ENCODE measurements at places on chromosomes 13 and 19. TPM values are rescaled to one million over a fixed set of nuclear protein-coding genes. Genes with fewer than 3 reads are reported as not detected.
A peak's percentile ranks its signal among the peaks of the same experiment; 100 is the strongest.

ADM5 gene
- total RNA-seq: 1.7 TPM

CDX2 gene
- not detected for total RNA-seq

LILRB4 gene
- total RNA-seq: not detected

SULT2A1 gene
- not detected for total RNA-seq

DNA sequence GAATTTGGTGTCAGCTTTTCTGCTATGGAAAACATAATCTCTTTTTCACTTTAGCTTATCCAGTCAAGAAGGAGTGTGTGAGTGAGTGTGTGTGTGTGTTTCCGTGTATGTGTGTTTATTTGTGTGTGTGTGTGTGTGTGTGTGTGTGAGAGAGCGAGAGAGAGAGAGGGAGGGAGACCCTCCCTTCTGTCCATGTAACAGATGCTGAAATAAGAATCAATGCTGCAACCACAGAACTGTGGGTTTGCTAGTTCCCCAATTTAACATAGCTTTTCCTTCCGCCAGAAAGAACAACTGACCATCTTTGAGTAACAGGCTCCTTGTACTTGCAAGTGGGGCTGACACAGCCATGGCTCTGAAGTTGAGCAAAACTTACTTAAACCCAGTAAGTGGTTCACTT lies 5.2 kb downstream of the LCP1 start:
- H3K4me1 ChIP-seq: peaks cover 86% of the 10 kb centered on the region
- DNase-seq: no peak
- H3K36me3 ChIP-seq: peaks cover 4% of the 10 kb centered on the region

- peaks cover 2% of the 10 kb centered on the region for H3K27me3 ChIP-seq
- no peaks in the 10 kb centered on the region for H3K36me3 ChIP-seq
- H3K27ac ChIP-seq: no peak overlapping the region
Measured at GRCh38 chr13:79258489-79258888, 147.6 kb downstream of the RBM26 start.

- no peak overlapping the region for H3K27ac ChIP-seq
- no peaks in the 10 kb centered on the region for H3K27me3 ChIP-seq
- H3K36me3 ChIP-seq: no peaks in the 10 kb centered on the region
- H3K4me3 ChIP-seq: peak overlapping the region; percentile 12
- H3K4me1 ChIP-seq: peaks cover 21% of the 10 kb centered on the region
Measured at GRCh38 chr13:108306860-108307259, 37.3 kb downstream of the TNFSF13B start.

DNA sequence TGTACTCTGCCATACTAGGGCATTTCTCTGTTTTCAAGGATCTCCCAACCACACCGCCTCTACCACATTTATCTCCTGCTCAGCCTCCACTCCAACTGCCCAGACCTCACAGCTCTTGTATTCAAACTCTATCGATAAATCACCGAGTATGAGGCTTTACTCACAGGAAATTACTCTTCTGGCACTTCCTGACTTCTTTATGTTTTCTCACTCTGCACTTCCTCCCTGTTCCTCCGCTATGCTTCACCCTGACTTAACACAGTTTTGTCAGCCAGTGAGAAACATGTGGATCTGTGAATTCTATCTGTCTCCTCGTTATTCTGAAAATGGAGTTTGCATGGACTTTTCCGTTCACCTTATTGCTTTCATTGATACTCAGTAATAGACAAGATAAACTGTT lies 2.6 kb upstream of the CARD8 start:
- H3K27ac ChIP-seq: peak overlapping the region; percentile 85
- H3K4me3 ChIP-seq: peak overlapping the region; percentile 96
- no peaks in the 10 kb centered on the region for H3K27me3 ChIP-seq
- DNase-seq: peak; percentile 39
- H3K36me3 ChIP-seq: no peaks in the 10 kb centered on the region

GRCh38 chr13:80074143-80074752 lies 266.7 kb downstream of the SPRY2 start:
- no peaks in the 10 kb centered on the region for H3K36me3 ChIP-seq
- no peak overlapping the region for H3K4me3 ChIP-seq
- no peak overlapping the region for H3K27ac ChIP-seq
- no peaks in the 10 kb centered on the region for H3K4me1 ChIP-seq
- no peaks in the 10 kb centered on the region for H3K27me3 ChIP-seq
- no peak for DNase-seq

GRCh38 chr13:113043001-113043630 lies 62.5 kb upstream of the F7 start:
- no peak for DNase-seq
- no peak overlapping the region for H3K27ac ChIP-seq
- no peaks in the 10 kb centered on the region for H3K36me3 ChIP-seq
- H3K4me3 ChIP-seq: no peak overlapping the region

- DNase-seq: no peak
- H3K27me3 ChIP-seq: no peaks in the 10 kb centered on the region
- no peak overlapping the region for H3K4me3 ChIP-seq
Measured at GRCh38 chr19:18863843-18864362, 32.1 kb downstream of the CERS1 start.

DNA sequence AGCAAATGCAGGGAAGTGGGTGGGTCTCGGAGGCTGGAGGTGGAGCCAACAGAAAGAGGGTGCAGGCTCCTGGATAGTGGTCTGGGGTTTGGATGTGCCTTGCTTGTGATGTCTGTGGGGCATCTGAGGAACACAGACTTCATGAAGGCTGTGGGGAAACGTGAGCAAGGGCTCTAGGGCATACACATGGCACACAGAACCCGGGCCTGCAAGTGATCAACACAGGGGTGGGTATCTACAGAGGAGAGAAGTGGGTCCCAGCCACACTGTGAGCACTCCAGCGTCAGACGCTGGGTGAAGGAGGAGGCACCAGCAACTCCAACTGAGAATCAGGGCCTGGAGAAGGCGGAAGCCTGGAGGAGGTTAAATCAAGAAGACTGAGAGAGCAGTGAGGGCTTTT lies 5.4 kb upstream of the UBE2M start:
- no peaks in the 10 kb centered on the region for H3K36me3 ChIP-seq
- H3K27ac ChIP-seq: no peak overlapping the region

- no peak overlapping the region for H3K4me3 ChIP-seq
- peaks cover 7% of the 10 kb centered on the region for H3K27me3 ChIP-seq
- H3K27ac ChIP-seq: no peak overlapping the region
- H3K36me3 ChIP-seq: no peaks in the 10 kb centered on the region
- no peaks in the 10 kb centered on the region for H3K4me1 ChIP-seq
Measured at GRCh38 chr13:112342841-112343361, 33.3 kb upstream of the SPACA7 start.

- H3K27me3 ChIP-seq: no peaks in the 10 kb centered on the region
- H3K36me3 ChIP-seq: no peaks in the 10 kb centered on the region
- H3K27ac ChIP-seq: no peak overlapping the region
- H3K4me1 ChIP-seq: no peaks in the 10 kb centered on the region
- DNase-seq: no peak
Measured at GRCh38 chr13:44730851-44731250, 154.7 kb upstream of the TSC22D1 start.

DNA sequence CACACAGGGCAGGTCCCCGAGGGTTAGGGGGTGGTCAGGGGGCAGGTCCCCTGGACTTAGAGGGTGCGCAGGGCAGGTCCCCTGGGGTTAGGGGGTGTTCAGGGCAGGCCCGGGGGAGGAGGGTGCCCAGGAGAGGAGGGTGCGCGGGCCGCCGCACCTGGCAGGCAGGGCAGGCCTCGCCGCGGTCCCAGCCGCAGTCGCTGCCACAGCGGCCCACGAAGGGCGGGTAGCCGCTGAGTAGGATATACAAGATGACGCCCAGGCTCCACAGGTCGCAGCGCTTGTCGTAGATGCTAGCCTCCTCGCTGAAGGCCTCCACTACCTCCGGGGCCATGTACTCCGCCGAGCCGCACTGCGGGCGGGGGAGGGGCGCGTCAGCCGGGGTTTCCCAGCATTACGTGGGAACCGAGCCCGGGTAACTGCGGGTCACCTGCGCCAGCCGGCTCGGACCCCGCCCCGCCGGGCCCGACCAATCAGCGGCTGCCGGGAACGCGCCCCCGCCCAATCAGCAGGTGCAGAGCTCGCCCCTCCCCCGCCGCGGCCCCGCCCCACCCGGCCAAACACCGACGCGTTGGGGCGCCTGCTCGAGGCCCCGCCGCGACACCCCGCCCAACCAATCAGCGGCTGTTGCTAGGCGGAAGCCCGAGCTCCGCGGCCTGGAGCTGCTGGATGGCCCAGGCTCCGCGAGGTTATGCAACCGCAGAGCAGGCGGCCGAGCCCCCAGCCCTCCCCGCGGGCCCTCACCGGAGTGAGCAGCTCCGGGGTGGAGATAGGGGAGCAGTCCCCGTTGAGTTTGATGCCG lies 9.2 kb downstream of the MKNK2 start:
- no peak overlapping the region for H3K4me3 ChIP-seq
- peak; percentile 99 for DNase-seq
- H3K27me3 ChIP-seq: no peaks in the 10 kb centered on the region
- peak overlapping the region; percentile 99 for H3K27ac ChIP-seq

All from CD4-positive, CD25-positive, alpha-beta regulatory T cell (primary cell).